ENCODE measurements at places on chromosomes 5 and 9. TPM values are rescaled to one million over a fixed set of nuclear protein-coding genes. Genes with fewer than 3 reads are reported as not detected.

DNA sequence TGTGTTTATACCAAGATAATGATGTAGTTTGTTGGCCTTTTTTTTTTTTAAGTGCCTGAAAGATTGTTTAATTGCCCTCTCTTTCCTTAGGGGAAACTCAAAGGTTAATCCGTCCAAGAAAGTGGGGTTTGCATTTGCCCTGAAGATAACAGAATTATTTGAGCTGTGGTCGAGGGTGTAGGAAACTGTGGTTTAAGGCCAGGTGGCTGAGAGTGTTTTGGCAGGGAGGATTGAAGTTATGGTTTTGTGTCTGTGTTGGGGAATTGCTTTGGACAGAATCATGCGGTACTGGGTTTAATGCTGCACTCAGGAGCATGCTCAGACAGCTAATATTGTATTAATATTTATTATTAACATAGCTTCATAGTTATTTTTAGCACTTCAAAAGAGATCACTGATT, 509.8 kb downstream of the EBF1 start:
- no peak for DNase-seq

DNA sequence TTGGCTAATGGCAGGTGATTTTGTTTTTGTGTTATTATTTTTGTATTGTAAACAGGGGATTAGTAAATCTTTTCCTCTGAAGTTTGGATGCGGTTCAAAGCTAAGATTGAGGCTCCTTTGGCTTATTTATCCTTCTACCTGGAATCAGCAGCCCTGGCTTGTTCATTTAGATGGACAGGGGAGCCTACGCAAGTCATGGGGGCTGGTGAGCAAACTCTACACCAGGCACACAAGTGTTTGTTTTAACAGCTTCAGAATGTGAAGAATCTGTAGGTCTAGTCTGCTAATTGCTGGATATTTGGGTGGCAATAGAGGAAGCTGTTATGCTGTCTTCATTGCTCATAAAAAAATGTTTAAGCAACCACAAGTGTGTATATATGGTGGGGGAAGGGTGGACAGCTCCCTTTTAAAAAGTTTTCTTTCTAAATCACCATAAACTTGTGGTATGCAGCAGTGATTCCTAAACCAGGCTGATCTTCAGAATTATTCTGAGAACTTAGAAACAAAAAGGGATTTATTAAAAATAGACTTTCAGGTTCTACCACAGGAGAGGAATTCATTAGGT, 20.7 kb downstream of the ZNF462 start:
- no peak for DNase-seq

DNA sequence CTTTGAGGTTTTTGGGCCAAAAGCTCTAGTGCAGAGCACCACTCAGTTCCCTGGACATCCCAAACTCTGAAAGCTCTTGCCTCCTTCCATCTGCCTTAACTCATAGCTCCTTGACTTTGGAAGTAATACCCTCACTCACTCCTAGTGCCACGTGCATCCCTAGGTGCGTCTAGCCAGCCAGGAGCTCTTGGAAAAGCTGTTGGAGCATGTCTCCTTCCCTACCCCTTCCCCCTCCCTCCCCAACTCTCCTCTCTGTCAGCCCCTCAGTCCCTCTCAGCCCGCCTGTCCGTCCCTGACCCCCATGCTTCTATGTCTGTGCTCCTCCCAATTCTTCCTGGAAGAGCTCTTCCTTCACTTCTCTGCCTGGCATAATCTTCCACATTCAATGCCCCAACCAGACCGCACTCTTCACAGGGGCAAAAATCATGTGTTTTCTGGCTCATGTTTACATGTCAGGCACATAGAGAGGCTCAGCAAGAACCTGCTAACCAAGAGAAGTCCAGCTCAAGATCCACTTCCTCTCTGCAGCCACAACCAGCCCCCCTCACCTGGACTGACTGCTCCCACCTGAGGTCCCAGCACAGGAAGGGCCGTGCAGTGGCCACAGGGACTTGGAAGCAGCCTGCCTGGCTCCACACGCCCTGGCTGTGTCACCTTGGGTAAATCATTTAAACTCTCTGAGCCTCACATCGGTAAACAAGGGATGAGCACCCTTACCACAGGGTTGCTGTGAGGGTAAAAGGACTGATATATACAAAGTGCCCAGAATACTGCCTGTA, 58.4 kb downstream of the WHRN start:
- no peak for DNase-seq

Gene BTNL9
- 14.9 TPM for polyA plus RNA-seq

GRCh38 chr5:29960323-29960722, 1233.2 kb upstream of the CDH6 start:
- DNase-seq: no peak
